ENCODE measurements at places on chromosomes 5 and 9. TPM values are rescaled to one million over a fixed set of nuclear protein-coding genes. Genes with fewer than 3 reads are reported as not detected.

Gene EEIG1
- 75.9 TPM for total RNA-seq

- peaks cover 4% of the 10 kb centered on the region for H3K4me1 ChIP-seq
- no peaks in the 10 kb centered on the region for H3K27me3 ChIP-seq
- H3K4me3 ChIP-seq, result no peak overlapping the region
- no peak overlapping the region for H3K27ac ChIP-seq
- no peak for DNase-seq
These were observed 47.1 kb downstream of the DMAC1 start for GRCh38 chr9:7752481-7752880.

DNA sequence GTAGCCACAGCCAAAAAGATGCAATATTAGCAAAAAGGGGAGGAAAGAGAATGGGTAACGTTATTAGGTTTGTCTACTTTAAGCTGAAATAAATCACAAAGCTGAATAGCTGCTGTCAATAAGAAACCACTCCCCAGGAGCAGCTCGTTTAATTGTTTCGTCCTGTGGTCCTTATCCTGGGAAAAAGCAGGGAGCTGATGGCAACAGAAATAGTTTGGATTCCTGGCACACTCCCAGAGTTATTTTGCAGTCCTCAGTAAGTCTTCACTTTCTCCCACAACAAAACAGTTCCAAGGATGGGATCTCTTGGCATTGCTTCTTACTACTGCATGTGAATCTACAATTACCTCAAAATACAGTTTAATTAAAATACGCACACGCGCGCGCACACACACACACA lies 28.8 kb downstream of the FRMD3 start:
- H3K36me3 ChIP-seq, result no peaks in the 10 kb centered on the region
- no peak overlapping the region for H3K4me3 ChIP-seq
- no peaks in the 10 kb centered on the region for H3K27me3 ChIP-seq
- no peak for DNase-seq
- no peak overlapping the region for H3K27ac ChIP-seq
- 0 out of 2 replicates have a peak, but pooled peaks cover 2% of the 10 kb centered on the region for H3K4me1 ChIP-seq

- no peaks in the 10 kb centered on the region for H3K27me3 ChIP-seq
- no peak overlapping the region for H3K27ac ChIP-seq
- no peak overlapping the region for H3K4me3 ChIP-seq
- DNase-seq, result no peak
- no peaks in the 10 kb centered on the region for H3K4me1 ChIP-seq
These were observed 39.1 kb upstream of the CPEB4 start for GRCh38 chr5:173848986-173849596.

DNA sequence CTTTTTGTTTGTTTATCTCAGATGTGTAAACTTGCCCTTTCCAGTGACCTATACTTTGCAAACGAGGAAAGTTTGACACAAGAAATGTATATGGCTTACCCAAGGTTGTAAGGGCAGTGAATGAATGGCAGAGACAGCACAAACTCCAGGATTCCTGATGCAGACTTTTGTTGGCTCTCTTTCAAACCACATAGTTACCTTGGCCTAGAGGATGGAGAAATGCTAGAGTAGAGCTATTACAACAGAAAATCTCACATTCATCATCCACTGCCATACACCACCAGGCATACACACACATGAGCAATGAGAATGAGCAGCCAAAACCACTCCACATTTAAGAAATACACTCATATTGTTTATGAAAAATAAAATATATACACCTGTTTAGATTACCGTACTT lies 387.0 kb downstream of the TLR4 start:
- H3K27me3 ChIP-seq, result no peaks in the 10 kb centered on the region
- no peaks in the 10 kb centered on the region for H3K4me1 ChIP-seq
- DNase-seq, result no peak
- H3K27ac ChIP-seq, result no peak overlapping the region
- no peaks in the 10 kb centered on the region for H3K36me3 ChIP-seq

DNA sequence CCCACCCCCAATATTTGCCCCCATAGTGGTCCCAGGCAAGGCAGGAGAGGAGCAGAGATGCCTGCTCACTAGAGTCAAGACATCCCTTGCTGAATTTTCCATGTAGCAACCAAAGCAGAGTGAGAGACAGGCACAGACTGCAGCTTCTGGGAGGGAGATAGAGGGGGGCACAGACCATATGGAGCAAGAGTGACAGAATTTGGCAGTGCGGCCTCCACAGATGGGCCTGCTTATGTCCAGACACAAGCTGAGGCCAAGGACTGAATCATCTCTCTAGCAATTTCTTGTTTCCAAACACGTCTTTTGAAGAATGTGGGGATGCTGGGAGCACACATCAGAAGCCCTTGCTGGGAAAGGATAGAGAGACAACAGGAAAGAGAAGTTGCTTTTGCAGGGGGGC lies 53.0 kb upstream of the ALDH1B1 start:
- H3K4me3 ChIP-seq, result no peak overlapping the region
- no peaks in the 10 kb centered on the region for H3K27me3 ChIP-seq
- H3K4me1 ChIP-seq, result no peaks in the 10 kb centered on the region
- no peak for DNase-seq
- H3K27ac ChIP-seq, result no peak overlapping the region

GRCh38 chr9:99075246-99075912 lies 29.5 kb upstream of the TGFBR1 start:
- no peak overlapping the region for H3K4me3 ChIP-seq
- H3K27ac ChIP-seq, result no peak overlapping the region
- H3K27me3 ChIP-seq, result no peaks in the 10 kb centered on the region
- H3K36me3 ChIP-seq, result no peaks in the 10 kb centered on the region
- H3K4me1 ChIP-seq, result peaks cover 6% of the 10 kb centered on the region

GRCh38 chr5:140575309-140575708 lies 10.7 kb downstream of the SLC35A4 start:
- no peak overlapping the region for H3K4me3 ChIP-seq
- H3K4me1 ChIP-seq, result no peaks in the 10 kb centered on the region
- no peak for DNase-seq
- no peaks in the 10 kb centered on the region for H3K27me3 ChIP-seq
- no peaks in the 10 kb centered on the region for H3K36me3 ChIP-seq
- no peak overlapping the region for H3K27ac ChIP-seq

Data from GM12878 (cell line).